ENCODE measurements at places on chromosomes 13 and 19. TPM values are rescaled to one million over a fixed set of nuclear protein-coding genes. Genes with fewer than 3 reads are reported as not detected.

DNA sequence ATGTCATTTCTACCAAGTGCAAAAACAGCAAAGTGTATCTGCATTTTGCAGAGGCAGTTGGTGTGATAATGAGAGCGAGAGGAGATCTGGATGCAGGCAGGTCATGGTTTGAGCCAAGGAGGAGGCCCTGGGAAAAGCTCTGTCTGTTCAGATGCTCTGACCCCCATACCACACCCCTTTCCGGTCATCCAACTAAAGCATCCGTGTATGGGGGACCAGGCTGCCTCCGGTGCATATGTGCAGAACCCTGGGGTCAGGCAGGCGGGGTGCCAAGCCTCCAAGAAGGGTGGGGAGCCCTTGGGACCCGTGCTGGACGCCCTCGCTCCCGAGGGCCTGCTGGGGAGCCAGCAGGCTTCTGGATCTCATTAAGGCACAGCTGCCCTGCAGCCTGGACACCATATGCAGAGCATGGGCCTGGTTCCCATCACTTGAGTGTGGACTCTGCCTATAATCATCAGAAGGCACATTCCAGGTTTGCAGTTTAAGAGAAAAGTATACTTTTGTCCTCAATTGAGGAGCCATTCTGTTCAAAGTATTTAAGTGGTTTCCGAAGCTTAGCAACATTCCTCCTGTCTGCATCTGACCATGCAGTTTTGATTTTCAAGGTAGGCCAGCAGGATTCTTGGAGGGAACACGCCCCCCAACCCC is 56.1 kb downstream of the ALOX5AP start:
- DNase-seq, result no peak

DNA sequence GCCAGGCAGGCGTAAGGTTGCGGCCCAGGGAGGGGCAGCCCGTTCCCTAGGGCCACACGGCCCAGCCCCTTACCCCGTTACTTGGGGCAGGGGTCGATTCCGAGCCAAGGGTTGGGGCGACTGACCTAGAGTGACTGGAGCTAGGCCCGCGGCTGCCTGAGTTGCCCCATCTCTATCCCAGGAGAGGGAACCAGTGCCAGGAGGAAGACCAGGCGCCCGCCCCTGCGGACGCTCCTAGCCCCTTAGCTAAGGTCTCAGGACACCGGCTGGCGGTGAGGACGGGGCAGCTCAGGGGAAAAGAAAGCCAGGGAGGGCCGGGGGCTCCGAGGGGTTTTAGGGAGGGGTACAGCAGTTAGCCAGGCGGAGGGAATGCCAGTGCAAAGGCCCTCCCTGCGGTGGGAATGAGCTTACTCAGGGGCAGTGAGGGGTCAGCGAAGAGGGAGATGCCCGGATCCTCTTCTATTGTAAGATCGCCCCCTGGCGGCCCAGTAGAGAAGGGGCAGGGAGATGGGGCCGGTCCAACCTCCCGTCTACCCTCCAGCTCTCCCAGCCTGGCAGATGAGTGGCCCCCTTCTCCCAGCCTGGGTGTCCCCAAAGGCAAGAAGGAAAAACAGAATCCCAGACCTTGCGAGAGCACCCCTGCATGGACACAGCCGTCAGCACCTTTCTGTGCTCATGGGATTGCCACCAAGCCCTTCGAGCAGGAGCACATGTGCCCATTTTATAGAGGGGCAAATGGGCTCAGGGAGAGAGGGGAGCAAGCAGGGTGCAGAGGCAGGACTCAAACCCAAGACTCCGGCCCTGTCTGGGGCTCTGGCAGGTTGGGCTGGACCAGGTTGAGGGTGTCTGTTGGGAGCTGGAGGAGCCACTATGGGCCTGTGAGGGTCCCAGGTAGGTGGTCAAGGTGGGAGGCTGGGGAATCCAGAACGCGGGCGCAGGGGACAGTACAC is 16.3 kb downstream of the CILP2 start:
- no peak for DNase-seq

DNA sequence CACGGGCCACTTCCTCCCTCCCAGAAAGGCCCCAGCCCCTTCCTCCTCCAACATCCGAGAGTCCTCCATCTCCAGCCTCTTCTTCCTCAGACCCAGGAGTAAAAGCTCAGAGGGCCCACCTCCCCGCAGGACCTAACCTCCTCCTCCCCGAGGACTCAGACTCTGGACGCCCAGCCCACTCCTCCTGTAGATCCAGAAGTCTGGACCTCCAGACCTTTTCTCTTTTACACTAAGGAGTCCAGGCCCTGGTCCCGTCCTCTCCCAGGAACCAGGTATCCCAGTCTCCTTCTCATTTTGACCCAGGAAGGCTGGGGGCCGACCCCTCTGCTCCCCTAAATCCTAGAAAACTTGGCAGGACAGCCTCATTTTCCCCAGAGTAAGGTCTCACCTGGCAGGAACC is 1.9 kb upstream of the KLK8 start:
- DNase-seq, result no peak

GRCh38 chr13:111657013-111657412 is 336.6 kb downstream of the TEX29 start:
- no peak for DNase-seq

- DNase-seq, result no peak
Observed at GRCh38 chr19:43548706-43549105, 15.7 kb downstream of the ZNF575 start.

DNA sequence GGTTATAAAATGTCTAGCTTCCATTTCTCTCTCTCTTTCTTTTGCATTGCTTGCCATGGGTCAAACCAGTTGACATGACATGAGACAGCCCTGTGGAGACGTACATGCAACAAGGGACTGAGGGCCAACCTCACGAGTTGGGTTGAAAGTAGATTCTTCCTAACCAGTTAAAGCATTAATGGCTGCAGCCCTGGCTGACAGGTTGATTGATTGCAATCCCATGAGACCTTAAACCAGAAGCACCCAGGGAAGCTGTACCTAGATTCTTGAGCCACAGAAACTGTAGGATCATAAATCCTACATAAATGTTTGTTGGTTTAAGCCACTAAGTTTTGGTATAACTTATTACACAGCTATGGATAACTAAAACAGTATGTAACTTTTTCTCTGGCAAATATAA is 373.8 kb downstream of the DACH1 start:
- no peak for DNase-seq

GRCh38 chr13:76129305-76130000 is 493.3 kb downstream of the LMO7 start:
- no peak for DNase-seq

- DNase-seq, result no peak
Observed at GRCh38 chr13:78659732-78660494, 958 bp upstream of the OBI1 start.

DNA sequence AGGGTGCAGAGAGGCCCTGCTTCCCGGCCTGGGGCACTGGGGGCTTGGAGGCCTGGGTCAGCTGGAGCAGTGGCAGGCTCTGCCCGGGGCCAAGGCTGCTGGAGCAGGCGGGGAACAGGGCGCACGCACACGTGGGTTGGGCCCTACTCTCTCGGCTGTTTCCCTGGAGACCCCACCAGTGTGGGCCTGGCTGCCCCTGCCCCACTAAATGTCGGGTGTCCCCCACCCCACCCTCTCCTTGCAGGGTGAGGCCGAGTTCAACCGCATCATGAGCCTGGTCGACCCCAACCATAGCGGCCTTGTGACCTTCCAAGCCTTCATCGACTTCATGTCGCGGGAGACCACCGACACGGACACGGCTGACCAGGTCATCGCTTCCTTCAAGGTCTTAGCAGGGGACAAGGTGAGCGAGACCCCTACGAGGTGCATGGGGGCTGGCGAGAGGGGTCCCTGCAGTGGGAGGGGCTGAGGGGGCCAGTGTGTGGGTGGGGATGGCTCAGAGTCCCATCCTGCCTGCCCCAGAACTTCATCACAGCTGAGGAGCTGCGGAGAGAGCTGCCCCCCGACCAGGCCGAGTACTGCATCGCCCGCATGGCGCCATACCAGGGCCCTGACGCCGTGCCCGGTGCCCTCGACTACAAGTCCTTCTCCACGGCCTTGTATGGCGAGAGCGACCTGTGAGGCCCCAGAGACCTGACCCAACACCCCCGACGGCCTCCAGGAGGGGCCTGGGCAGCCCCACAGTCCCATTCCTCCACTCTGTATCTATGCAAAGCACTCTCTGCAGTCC is 15.3 kb downstream of the CAPN12 start:
- DNase-seq, result peak; percentile 60

GRCh38 chr13:91729859-91730258 is 331.4 kb downstream of the GPC5 start:
- DNase-seq, result no peak

HPN gene
- 331 TPM for polyA plus RNA-seq

ZNF420 gene
- polyA plus RNA-seq, result 5.9 TPM

MAST1 gene
- polyA plus RNA-seq, result 0.39 TPM

IL12RB1 gene
- polyA plus RNA-seq, result 0.45 TPM

ANKRD24 gene
- polyA plus RNA-seq, result 1.8 TPM

CEACAM8 gene
- polyA plus RNA-seq, result not detected

LILRB5 gene
- 1.1 TPM for polyA plus RNA-seq

ZIK1 gene
- 3.1 TPM for polyA plus RNA-seq

LILRA1 gene
- 0.43 TPM for polyA plus RNA-seq

POLR1G gene
- 2.4 TPM for polyA plus RNA-seq

SIAH3 gene
- polyA plus RNA-seq, result 0.41 TPM
